ENCODE measurements at places on chromosomes 7 and 10.

DNA sequence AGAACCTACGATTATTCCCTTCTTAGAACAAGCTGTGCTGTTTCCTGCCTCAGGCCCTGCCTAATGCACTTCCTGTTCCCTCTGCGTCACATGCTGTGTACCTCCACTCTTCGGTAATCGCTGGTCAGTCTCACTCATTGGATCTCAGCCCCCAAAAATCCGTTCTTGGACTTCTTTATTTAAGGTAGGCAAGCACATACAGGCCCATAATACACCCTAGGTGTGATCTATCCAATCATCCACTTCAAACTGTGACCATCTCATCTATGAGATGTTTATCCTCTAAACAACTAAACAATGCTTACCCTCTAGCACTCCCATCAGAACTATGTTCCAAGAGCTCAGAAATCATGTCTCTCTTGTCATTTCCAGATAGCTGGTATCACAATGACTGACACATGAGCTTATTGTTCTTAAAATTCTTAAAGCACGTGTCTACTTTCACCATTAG lies 83.9 kb downstream of the CADPS2 start:
- no peak for DNase-seq

GRCh38 chr7:111184987-111185386 lies 94.1 kb downstream of the LRRN3 start:
- DNase-seq = no peak

DNA sequence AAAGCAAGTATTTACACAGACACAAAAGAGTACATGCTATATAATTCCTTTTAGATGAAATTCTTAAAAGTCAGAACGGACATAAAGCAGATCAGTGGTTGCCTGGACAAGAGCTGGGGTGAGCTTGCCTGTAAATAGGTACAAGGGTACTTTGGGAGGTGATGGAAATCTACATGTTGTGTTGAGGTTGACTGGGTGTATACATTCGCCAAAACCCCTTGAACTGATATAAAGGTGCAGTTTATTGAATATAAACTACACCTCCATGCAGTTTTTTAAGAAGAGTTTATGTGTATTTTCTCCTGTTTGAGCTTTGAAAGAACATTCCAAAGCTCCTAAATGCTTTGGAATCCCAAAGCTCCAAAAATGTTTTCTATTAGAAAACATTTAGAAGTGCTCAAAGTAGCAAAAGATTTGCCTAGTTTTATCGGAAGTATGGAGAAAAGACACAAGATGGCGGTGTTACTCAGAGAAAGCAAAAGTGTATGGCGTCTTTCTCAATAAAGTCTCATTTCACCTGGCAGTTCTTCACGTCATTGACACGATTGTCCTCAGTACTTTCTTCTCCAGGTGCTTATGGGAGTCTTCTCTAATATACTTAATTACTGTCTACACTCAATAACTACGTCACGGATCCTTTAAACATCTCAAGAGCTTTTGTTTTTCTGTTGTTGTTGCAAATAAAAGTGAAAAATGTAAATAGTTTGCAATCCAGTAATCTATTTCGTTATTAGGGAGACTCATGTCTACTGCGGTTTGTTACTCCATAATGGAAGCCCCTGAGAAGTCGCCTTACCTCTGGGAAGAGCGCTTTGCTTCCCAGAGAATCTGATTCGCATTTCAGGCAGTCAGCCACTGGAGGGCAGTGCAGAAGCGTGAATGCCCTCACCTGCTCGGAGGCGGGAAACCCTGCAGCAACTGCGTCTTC lies 14.7 kb upstream of the SEC61G start:
- DNase-seq = peak; percentile 62

- peak; percentile 36 for DNase-seq
Measured at GRCh38 chr10:82668221-82668895, 793.4 kb downstream of the NRG3 start.

GRCh38 chr7:115198143-115198542 lies 276.2 kb downstream of the MDFIC start:
- DNase-seq = peak; percentile 49

DNA sequence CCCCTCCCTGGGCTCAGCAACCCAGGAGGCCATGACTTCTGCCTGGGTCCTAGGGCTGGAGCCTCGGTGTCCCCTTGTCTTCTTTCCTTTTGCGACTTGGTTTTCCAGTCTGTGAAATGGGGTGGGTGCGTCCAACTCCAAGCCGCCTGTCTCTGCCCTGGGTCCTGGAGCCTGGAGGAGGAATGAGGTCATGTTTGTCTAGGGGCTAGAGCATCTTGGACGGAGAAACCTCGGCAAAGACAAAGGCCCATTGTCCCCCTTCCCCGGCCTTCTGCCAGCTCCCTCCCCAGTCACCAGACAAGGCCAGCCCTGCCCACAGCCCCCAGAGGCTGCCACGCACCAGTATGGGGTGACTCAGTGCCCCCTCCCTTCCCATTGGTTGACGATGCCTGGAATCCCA lies 39.8 kb upstream of the ELN start:
- peak; percentile 56 for DNase-seq

DNA sequence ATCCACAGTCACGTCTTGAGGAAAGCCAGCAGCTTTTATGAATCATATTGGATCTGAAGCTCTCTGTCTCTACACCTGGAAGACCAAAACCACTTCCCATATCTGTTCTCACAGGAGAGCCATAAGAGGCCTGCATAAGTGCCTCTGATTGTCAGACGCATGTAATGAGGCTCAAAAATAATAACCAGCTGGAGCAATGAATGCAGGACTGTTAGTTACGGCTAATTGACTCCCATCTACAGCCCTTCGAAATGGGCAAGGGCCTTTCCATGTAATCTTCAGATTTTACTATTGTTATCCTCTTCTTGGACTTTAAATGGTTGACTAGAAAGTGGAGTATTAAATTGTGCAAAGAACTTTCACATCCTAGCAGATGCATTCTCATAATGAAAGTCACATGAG lies 4.4 kb upstream of the SEMA3C start:
- no peak for DNase-seq

- DNase-seq = no peak
Measured at GRCh38 chr7:729140-730000, 2.3 kb upstream of the PRKAR1B start.
